IMR-90 (cell line): ENCODE measurements at places on chromosomes 5 and 9. TPM values are rescaled to one million over a fixed set of nuclear protein-coding genes. Genes with fewer than 3 reads are reported as not detected.

GRCh38 chr5:173574983-173575382 is 41.5 kb downstream of the BOD1 start:
- DNase-seq = no peak

DNA sequence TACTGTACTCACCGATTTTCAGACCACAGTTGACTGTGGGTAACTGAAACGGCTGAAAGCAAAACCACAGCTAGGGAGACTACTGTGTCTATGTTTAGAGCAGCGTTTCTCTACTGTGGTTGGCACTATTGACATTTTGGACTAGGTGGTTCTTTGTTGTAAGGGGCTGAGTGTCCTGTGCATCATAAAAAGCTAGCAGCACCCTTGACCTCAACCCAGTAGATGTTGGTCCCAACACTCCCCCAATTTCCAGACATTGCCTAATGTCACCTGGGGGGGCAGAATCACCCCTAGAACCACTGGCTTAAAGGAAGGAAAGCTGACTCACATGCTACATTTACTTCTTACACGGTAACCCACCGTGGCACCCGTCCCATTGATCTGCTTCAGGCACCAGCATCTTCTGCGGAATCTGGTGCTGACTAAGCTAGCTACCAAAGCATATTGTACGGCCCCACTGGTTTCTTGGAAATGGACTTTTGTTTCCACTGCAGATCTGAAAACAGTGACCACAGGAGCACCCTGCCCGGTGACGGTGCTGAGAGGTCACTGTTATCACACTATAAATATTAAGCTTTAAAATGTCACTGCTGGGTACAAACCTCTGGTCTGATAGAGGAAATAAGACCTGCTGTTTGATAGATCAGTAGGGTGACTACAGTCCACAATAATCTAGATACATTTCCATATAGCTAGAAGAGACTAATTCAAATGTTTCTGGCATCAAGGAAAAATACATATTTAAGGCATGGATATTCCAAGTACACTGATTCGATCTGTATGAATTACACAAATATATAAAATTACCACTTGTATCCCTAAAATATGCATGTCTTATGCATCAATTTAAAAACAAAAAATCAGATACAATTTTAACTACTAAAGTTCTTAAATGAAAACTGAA is 151.4 kb downstream of the HSD17B3 start:
- DNase-seq = no peak

- DNase-seq = no peak
These were observed 509 bp downstream of the LVRN start for GRCh38 chr5:115962565-115963402.

DNA sequence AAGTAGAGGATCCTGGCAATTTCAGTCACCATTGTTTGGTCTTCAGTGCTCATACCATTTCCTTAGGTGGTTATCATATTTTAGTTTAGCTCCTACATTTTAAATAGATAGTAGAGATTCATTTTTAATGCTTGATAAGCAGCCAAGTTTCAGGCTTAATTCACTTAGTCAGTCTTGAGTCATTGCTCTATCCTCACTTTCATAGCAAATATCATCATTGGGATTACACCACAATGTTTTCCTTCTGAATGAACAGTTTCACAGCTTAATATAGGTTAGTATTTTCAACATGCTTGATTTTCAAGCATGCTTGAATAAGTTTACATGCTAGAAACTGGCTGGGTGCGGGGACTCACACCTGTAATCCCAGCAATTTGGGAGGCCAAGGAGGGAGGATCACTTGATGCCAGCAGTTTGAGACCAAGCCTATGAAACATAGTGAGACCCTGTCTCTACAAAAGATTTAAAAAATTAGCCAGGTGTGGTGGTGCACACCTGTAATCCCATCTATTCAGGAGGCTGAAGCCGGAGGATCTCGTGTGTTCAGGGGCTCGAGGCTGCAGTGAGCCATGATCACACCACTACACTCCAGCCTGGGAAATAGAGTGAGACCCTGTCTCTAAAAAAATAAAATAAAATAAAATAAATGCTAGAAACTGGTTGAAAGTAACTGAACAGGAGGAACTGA is 339.9 kb downstream of the ADGRV1 start:
- peak; percentile 8 for DNase-seq

ANKRD31 gene
- under 0.01 TPM in 2 replicates for total RNA-seq
